ENCODE measurements at places on chromosomes 4 and X. TPM values are rescaled to one million over a fixed set of nuclear protein-coding genes. Genes with fewer than 3 reads are reported as not detected.

The XPNPEP2 gene
- total RNA-seq = 3.5 TPM

The NR0B1 gene
- total RNA-seq = not detected

GRCh38 chr4:77092975-77093374 lies 17.2 kb upstream of the CCNI start:
- H3K4me1 ChIP-seq = no peaks in the 10 kb centered on the region
- H3K27ac ChIP-seq = no peak overlapping the region
- no peaks in the 10 kb centered on the region for H3K27me3 ChIP-seq
- no peaks in the 10 kb centered on the region for H3K36me3 ChIP-seq

DNA sequence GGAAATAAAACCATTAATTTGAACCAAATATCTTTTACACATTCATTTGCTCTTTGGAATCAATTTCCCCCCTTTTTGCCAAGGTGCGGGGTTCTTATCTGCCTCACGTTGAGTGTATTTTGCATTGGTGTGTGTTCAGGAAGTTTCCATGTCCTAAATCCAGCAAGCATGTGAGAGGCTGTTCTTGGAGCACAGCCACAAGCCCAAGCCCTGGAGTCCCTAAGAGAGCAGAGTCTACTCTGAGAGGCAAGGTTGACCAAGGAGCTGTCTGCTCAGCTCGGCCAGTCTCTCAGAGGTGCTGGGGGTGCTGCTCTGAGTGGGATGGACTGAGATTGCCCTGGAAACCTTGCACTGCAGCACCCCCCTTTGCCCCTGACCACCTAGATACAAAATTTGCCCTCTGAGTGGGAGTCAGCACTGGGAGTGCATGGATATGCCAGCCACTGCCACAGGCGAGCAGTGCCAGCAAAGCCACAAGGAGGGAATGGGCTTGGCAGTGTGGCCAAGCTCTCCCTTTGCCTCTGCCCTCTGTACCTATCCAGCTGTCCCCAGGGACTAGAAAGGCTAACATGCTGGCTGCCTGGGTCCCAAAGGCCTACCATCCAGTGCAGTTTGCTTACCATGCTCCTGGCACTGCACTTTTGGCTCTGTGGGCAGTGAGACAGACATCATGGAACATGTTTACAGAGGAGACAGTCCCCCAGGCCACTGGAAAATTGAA lies 20.5 kb upstream of the FAM193A start:
- H3K36me3 ChIP-seq = peaks cover 31% of the 10 kb centered on the region
- H3K4me3 ChIP-seq = no peak overlapping the region
- H3K27me3 ChIP-seq = no peaks in the 10 kb centered on the region
- peaks cover 14% of the 10 kb centered on the region for H3K4me1 ChIP-seq

- peak within 1 kb of the TSS; percentile 59 for H3K4me3 ChIP-seq
- peak; percentile 69 for DNase-seq
- no peaks in the 10 kb centered on the region for H3K27me3 ChIP-seq
- peak within 1 kb of the TSS; percentile 83 for H3K27ac ChIP-seq
- no peaks in the 10 kb centered on the region for H3K36me3 ChIP-seq
Observed at GRCh38 chr4:65670331-65671031, at the start of gene EPHA5. TSS of gene EPHA5 (minus strand) at chr4:65670489. CDS start at chr4:65669742, 747 bp downstream.

DNA sequence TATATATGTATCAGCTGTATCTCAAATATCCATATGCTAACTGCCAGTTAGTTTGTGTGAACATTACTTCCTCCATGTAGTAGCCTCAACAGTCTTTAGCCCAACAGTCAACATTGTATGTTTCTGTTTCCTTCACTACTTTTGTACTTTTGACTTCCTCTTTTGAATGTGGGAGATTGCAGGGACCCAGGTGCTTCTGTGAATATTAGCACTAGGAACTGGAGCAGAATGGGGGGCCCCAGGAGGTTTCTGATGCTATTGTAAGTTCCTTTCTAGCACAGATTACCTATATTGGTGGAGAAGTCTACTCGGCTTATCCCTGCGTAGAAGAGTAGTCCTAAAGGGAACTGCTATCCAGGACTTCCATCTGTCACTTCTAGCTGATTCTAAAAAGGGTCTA lies 2.3 kb downstream of the PLAC8 start:
- no peaks in the 10 kb centered on the region for H3K4me1 ChIP-seq
- no peak overlapping the region for H3K27ac ChIP-seq
- H3K4me3 ChIP-seq = no peak overlapping the region
- DNase-seq = no peak
- no peaks in the 10 kb centered on the region for H3K36me3 ChIP-seq

- DNase-seq = no peak
- H3K27me3 ChIP-seq = no peaks in the 10 kb centered on the region
- H3K4me1 ChIP-seq = no peaks in the 10 kb centered on the region
Observed at GRCh38 chr4:37383579-37384229, 139.2 kb downstream of the NWD2 start.

DNA sequence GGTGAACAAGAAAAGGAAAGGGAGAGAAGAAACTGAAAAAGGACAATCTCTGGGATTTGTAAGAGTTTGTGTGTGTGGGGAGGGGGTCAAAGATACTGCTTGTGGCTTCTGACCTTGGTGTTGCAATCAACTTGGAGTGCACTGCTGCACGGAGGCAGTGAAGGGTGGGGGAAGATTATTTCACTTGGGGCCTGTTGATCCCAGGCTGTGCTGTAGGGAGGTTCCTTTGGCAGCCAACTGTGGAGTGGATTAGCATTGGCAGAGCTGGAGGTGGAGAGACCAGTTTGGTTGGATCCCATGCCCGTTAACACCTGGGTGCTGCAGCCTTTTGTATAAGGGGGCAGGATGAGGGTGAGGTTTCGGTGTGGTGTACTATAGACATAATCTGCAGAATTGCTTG lies 38.2 kb downstream of the AFF1 start:
- peaks cover 49% of the 10 kb centered on the region for H3K4me1 ChIP-seq
- no peak overlapping the region for H3K27ac ChIP-seq
- no peaks in the 10 kb centered on the region for H3K36me3 ChIP-seq
- DNase-seq = no peak
- no peaks in the 10 kb centered on the region for H3K27me3 ChIP-seq
